ENCODE measurements at places on chromosomes 4 and X.

DNA sequence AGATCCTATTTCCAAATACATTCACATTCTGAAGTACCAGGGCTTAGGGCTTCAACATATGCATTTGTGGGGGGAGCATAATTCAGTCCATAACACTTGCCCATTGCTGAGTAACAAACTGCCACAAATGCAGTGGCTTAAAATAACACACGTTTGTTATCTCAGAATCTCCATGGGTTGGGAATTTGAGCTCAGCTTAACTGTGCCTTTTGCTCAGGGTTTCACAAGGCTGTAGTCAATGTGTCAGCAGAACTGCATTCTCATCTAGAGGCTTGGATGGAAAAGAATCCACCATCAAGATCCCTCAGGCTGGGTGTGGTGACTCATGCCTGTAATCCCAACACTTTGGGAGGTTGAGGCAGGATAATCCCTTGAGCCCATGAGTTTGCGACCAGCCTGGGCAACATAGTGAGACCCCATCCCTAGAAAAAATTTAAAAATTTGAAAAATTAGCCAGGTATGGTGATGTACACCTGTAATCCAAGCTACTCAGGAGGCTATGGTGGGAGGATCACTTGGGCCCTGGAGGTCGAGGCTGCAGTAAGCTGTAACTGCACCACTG, 25.8 kb upstream of the TBL1X start:
- no peak for DNase-seq

GRCh38 chrX:12681047-12681446, 110.2 kb upstream of the PRPS2 start:
- DNase-seq: no peak

GRCh38 chr4:4860600-4861389, 1.3 kb downstream of the MSX1 start:
- DNase-seq: peak; percentile 71

GRCh38 chr4:20297261-20297660, 45.6 kb downstream of the SLIT2 start:
- no peak for DNase-seq

- DNase-seq: no peak
These were observed 15.8 kb downstream of the ART3 start for GRCh38 chr4:76090241-76090691.

DNA sequence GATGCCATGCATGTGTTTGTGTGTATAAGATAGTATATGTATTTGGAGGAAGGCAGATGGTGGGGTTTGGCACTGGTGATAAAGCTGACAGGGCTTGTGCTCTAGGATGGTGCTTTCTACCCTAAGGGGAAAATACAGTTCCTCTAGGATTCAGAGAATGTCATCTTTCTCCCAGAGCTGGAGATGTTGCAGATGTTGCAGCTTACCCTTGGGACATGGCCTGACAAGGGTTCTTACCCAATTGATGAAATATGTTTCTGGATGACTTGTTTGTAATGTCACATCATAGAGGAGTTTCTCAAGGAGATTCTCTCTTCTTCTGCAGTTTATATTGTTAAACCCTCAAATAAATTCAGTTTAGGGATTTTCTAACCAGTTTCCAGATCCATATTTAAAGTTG, 52.5 kb upstream of the PITX2 start:
- DNase-seq: no peak

- DNase-seq: no peak
These were observed 319.2 kb downstream of the PCDH7 start for GRCh38 chr4:31039382-31039781.

GRCh38 chr4:22688236-22688635, 4.5 kb upstream of the GBA3 start:
- peak; percentile 4 for DNase-seq

GRCh38 chrX:124504111-124504983, 158.0 kb downstream of the SH2D1A start:
- no peak for DNase-seq
